T47D (cell line): ENCODE measurements at places on chromosomes 1 and 21.

DNA sequence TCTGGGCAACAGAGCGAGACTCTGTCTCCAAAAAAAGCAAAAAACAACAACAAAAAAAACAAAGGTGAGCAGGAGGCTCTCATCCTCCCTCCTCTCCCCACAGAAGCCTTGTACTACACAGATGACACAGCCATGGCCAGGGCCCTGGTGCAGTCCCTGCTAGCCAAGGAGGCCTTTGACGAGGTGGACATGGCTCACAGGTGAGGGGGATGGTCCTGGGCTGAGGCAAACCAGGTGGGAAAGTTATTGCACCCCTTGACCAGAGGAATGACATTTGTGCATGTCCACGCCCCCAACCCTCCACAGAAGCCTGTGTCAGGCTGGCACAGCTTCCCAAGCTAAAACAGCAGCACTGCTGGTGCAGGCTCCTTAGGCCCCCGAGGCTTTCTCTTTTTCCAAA, 2.4 kb downstream of the ADPRS start:
- DNase-seq: no peak

- no peak for DNase-seq
Measured at GRCh38 chr21:40564318-40564717, 282.6 kb downstream of the DSCAM start.

- DNase-seq: no peak
Measured at GRCh38 chr1:207088161-207088560, 499 bp upstream of the C4BPB start.

- no peak for DNase-seq
Measured at GRCh38 chr1:42964044-42964812, 5.6 kb upstream of the SLC2A1 start.

GRCh38 chr1:205199090-205199930, 12.2 kb downstream of the DSTYK start:
- no peak for DNase-seq

DNA sequence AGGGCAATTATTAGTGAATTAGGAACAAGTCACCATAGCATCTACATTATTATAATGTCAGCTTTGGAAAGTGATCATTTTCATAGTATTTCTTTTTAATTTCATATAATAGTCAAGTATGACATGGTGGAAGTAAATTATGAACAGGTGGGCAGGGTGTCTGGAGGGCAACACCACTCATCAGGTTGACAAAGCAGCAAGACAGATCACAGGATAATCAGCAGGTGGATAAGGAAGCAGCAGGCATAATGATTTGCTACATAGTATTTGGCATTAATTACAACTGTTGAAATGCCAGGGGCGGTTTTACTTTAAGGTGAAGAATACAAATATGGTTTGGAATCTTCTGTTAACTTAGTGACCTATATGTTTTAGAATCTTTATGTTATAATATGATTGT, 1342.2 kb downstream of the PLA2G4A start:
- DNase-seq: no peak

DNA sequence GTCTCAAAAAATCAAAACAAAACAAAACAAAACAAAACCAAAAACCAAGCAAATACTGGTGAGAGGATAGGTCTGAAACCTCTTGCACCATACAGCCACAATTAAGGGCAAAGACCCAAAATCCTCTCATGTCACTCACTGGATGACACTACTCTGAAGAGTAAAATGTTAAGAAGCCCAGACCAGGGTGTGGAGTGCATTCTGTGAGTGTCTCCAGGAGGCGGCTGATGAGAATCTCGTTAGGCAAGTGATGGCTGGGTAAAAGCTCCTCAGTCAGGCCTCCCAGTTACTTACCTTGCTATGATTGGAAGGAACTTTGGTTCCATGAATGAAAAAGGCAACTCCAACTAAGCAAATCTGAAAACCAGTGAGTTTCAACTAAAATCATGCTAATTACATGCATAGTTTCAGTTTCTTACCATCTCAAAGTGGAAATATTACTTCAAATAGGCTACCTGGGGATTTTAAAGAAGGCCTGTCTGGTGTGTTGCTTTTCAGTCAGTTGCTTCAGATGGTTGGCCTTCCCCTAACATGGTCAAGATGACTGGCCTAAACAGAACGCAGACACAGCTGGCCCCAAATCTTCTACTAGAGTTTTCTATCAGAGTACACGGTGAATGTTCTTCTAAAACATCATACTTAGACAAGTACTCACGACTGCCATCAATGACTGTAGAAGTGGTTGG, 95.1 kb downstream of the KIAA0319L start:
- DNase-seq: no peak
